ENCODE measurements at places on chromosomes 11 and 22.

DNA sequence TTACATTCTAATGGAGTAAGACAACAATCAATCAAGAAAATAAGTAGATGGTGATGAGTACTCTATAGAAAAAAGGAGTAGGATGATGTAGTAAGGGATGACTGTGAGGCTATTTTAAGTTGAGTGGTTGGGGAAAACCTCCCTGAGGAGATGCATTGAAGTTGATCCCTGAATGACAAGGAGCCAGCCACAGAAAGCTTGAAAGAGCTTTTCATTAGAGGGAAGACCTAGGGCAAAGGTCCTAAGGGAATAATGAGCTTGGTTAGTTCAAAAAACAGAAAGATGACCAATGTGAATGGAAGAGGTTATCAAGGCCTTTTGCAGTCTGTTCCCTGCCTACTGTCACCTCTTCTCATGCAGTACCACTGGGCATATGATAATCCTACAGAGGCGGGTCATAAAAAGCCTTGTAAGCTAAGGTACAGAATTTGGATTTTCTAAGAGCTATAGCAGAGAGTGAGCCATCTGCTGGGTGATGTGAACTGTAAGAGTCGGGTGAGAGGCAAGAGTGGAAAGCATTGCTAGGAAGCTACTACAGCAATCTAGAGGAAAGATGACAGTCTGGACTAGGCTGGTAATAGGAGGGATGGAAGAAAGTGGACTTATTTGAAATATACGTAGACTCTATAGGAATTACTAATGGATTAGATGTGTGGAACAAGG lies 3.1 kb downstream of the PPP2R1B start:
- H3K4me3 ChIP-seq, result peak overlapping the region; percentile 39
- no peak overlapping the region for H3K27ac ChIP-seq
- H3K27me3 ChIP-seq, result no peaks in the 10 kb centered on the region

DNA sequence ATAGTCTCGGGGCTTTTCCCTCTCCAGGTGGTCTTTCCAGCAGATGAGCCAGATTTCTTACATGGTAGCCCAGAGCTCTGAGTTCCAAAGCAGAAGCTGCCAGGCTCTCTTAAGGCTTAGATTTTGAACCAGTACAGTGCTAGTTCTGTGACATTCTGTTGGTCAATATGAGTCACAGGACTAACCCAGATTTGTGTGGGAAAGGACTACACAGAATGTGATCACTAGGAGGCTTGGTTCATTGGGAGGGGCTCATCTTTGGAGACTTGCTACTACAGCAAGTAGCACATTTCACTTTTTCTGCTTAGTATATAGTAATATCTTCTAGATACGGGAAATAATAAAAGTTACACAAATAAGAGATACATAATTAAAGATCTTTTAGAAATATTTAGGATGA lies 24.1 kb downstream of the RNF214 start:
- H3K27ac ChIP-seq, result no peak overlapping the region
- no peaks in the 10 kb centered on the region for H3K27me3 ChIP-seq
- DNase-seq, result no peak
- H3K4me1 ChIP-seq, result no peaks in the 10 kb centered on the region

GRCh38 chr11:79363256-79363655 lies 77.6 kb downstream of the TENM4 start:
- peaks cover 3% of the 10 kb centered on the region for H3K36me3 ChIP-seq
- no peaks in the 10 kb centered on the region for H3K27me3 ChIP-seq
- H3K27ac ChIP-seq, result no peak overlapping the region
- DNase-seq, result no peak
- H3K4me3 ChIP-seq, result no peak overlapping the region

- no peak overlapping the region for H3K4me3 ChIP-seq
- DNase-seq, result no peak
- peaks cover 47% of the 10 kb centered on the region for H3K27me3 ChIP-seq
- peaks cover 6% of the 10 kb centered on the region for H3K36me3 ChIP-seq
Observed at GRCh38 chr11:125402435-125402834, 93.6 kb downstream of the FEZ1 start.

DNA sequence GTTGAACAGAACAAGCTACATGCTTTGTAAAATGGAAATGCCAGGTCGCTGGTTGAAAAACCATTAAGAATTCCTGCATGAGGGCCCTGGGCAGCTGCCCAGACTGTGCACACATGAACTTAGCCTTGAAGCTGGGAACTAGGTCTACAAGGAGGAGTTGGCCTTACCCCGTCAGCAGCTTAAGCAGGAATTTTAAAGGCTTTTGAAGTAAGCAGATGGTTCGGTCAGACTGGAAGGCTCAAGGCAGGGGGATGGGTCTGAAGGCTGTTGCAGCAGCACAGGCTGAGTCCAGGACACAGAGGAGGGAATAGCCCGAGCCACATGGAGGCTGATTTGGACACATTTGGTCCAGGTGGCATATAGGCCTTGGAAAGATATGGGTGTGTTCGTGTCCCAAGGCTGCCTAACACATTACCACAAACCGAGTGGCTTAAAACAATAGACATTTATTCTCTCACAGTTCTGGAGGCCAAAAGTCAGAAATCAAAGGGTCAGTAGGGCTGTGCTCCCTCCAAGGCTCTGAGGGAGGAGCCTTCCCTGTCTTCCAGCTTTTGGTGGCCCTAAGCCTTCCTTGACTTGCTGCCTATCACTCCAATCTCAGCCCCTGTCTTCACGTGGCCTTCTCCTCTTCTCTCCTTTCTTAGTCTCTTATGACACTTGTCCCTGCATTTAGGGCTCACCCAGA lies 11.6 kb downstream of the LIF start:
- DNase-seq, result no peak
- H3K36me3 ChIP-seq, result no peaks in the 10 kb centered on the region
- peaks cover 3% of the 10 kb centered on the region for H3K27me3 ChIP-seq

GRCh38 chr11:36471577-36471976 lies 38.5 kb downstream of the TRAF6 start:
- no peak overlapping the region for H3K4me3 ChIP-seq
- H3K36me3 ChIP-seq, result peaks cover 3% of the 10 kb centered on the region
- no peak for DNase-seq
- peaks cover 5% of the 10 kb centered on the region for H3K4me1 ChIP-seq
- H3K27ac ChIP-seq, result no peak overlapping the region

DNA sequence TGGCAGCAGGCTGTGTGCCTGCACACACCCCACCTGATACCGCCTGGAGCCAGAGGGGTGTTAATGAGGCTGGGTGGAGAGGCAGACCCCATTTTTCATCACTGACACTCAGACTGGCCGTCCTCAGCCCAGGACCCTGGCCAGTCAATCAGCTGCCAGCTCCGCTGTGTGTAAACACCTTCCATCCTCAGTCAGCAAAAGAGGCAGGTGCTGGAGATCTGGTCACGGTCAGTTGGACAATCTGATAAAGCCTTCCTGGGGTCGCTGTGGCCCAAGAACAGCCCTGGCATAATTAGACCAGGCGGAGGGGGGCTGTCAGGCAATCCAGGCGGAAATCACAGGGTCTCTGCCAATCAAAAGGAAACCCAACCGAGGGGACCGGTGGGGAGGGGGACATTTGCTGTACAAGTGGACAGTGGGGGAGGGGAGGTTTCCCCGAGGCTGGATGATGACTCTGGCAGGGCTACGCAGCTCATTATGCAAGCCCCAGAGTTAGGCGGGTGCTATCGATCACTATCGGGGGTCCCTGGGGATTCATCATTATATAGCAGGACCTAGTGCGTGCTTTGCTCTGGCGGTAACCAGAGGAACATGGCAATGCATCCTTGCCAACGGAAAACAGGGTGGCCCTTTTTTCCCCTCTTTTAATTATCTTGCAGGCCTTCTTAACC lies 72.9 kb downstream of the ABTB2 start:
- no peaks in the 10 kb centered on the region for H3K27me3 ChIP-seq
- no peak overlapping the region for H3K4me3 ChIP-seq
- H3K27ac ChIP-seq, result no peak overlapping the region
- DNase-seq, result no peak
- H3K4me1 ChIP-seq, result peaks cover 67% of the 10 kb centered on the region
- H3K36me3 ChIP-seq, result no peaks in the 10 kb centered on the region

DNA sequence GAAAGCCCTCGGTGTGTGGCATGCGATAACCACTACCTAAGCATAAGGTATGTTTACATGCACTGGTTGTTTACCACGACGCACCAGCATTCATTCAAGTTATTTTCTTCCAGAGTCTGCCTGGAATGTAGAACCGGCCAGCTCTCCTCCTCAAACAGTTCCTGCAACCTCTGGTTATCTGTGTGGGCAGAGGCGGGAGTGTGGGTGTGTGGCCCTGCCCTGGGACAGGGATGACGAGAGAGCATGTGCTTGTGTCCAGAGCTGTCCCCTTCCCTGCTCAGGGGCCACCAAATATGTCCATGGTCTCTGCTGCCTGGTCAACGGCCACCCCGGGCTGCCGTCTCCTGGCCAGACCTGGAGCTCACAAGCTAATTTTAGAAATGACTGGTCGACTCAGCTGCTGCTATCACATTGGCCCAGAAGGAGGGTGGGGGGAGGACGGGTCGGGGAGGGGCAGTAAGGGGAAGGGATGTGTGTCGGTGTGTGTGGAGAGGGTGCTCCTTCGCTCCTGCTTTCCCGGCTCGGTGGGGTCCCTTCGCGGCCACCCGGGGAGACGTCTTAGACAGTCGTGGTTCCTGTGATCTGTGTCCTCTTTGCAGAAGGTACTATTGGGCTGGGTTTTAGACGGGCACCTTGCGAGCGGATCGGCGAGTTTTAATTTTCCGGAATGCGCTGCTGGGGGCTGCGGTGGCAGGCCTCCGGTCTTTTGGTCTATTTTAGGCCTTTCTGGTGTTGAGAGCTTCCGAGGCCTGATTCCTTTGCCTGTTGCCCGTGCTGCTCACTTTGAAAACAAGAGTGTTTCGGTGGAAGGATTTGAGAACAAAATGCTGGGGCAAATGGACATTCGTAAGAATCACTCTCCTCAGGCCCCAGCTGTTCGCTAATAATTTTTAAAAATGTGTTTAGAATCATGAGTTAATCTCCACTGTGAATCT lies at the start of gene MYO18B:
Gene MYO18B (plus strand): TSS at position 497 of the 935 bp plus-strand sequence. CDS start 18,905 bp downstream, outside the sequence.
- H3K27ac ChIP-seq, result no peak within 1 kb of the TSS
- peaks cover 8% of the 10 kb centered on the region for H3K27me3 ChIP-seq
- no peaks in the 10 kb centered on the region for H3K36me3 ChIP-seq
- no peak within 1 kb of the TSS for H3K4me3 ChIP-seq

- H3K36me3 ChIP-seq, result no peaks in the 10 kb centered on the region
- no peak overlapping the region for H3K4me3 ChIP-seq
- peaks cover 45% of the 10 kb centered on the region for H3K4me1 ChIP-seq
- H3K27me3 ChIP-seq, result peaks cover 42% of the 10 kb centered on the region
Observed at GRCh38 chr22:43273902-43274484, 69.2 kb downstream of the SCUBE1 start.

- no peak overlapping the region for H3K27ac ChIP-seq
- H3K27me3 ChIP-seq, result peaks cover 3% of the 10 kb centered on the region
- no peak for DNase-seq
Observed at GRCh38 chr11:101331411-101331810, 201.8 kb upstream of the PGR start.

DNA sequence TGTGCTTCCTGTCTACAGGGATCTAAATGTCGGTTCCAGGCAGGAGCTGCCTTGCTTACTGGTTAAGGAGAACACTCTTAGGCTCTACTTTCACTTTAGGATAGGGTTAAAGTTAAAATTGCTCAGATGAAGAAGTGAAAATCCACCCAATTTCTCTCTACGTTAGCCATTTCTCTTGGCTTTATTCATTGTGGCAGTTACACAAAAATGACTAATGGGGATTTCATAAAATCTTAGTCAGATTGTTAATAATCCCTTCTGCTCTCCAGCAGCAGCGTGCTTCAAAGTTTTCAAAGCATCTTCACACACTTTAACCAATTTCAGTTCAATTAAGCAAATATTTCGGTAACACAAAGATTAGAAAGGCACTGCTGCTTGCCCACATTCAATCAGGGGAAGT lies 58.4 kb upstream of the RCN1 start:
- no peaks in the 10 kb centered on the region for H3K4me1 ChIP-seq
- H3K27me3 ChIP-seq, result peaks cover 9% of the 10 kb centered on the region
- no peaks in the 10 kb centered on the region for H3K36me3 ChIP-seq
- no peak overlapping the region for H3K4me3 ChIP-seq
- H3K27ac ChIP-seq, result no peak overlapping the region

- no peaks in the 10 kb centered on the region for H3K36me3 ChIP-seq
- H3K27ac ChIP-seq, result no peak overlapping the region
- peaks cover 32% of the 10 kb centered on the region for H3K4me1 ChIP-seq
- H3K27me3 ChIP-seq, result peaks cover 13% of the 10 kb centered on the region
- H3K4me3 ChIP-seq, result no peak overlapping the region
- no peak for DNase-seq
Observed at GRCh38 chr11:11347592-11347991, 5.5 kb downstream of the CSNK2A3 start.

DNA sequence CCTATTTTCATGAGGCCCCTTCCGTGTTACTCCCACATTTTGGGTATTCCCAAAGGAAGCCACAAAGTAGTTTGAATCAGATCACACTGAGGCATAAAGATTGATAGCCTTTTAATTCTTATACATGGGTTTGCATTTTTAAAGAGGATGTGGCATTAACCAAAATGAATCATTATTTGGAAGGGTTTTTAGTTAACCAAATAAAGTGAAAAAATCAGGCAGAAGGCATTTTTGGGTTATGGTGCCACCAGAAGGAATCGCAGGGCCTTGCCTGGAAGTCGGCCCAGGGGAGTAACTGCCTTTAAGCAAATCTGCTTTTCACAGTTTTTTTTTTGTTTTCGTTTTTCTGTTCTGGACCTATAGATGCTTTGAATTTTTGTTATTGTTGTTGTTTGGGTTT lies 55.4 kb downstream of the HSD17B12 start:
- no peak for DNase-seq
- peaks cover 36% of the 10 kb centered on the region for H3K36me3 ChIP-seq
- peak overlapping the region; percentile 53 for H3K4me3 ChIP-seq
- H3K4me1 ChIP-seq, result peaks cover 41% of the 10 kb centered on the region
- H3K27ac ChIP-seq, result peak overlapping the region; percentile 74

DNA sequence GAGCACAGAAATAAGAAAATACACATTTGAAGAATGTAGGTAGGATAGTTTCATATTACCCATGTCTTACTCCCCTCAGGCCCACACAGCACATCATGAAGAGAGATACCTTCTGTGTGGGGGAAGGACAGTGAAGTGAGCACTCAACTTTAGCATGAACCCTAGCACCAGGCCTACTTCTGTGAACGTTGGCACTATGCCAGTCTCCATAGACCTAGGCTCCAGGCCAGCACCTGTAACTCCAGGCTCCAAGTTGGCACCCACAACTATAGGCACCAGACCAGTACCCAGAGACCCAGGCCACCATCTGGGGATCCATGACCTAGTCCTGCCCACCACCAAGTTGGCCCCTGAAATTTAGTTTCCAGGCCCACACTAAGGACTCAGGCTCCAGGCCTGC lies 410.9 kb downstream of the INSC start:
- H3K27me3 ChIP-seq, result no peaks in the 10 kb centered on the region
- no peaks in the 10 kb centered on the region for H3K36me3 ChIP-seq
- DNase-seq, result no peak

DNA sequence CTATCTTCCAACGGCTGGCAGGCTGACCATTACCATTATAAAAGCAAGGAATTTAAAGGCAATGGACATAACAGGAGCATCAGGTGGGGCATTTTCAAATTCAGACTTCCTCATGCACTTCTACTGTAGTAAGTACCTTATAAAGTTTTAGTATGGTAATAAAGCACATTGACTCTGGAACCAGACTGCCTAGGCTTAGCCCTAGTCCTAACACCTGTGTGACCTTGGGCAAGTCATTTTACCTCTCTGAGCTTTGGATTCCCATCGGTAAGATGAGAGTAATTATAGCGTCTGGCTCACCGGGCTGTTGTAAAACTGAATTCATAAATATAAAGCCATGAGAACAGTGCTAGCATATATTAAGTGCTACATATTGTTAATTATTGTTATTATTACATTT lies 69.2 kb upstream of the OLFML1 start:
- no peak for DNase-seq
- no peak overlapping the region for H3K4me3 ChIP-seq
- H3K27me3 ChIP-seq, result peaks cover 2% of the 10 kb centered on the region
- no peak overlapping the region for H3K27ac ChIP-seq
- H3K36me3 ChIP-seq, result no peaks in the 10 kb centered on the region

GRCh38 chr11:95156916-95157541 lies 67.4 kb downstream of the ENDOD1 start:
- H3K27ac ChIP-seq, result no peak overlapping the region
- H3K4me1 ChIP-seq, result peaks cover 5% of the 10 kb centered on the region
- no peaks in the 10 kb centered on the region for H3K27me3 ChIP-seq

Data from type B pancreatic cell (in vitro differentiated cells).